ENCODE measurements at places on chromosomes 4 and X. TPM values are rescaled to one million over a fixed set of nuclear protein-coding genes. Genes with fewer than 3 reads are reported as not detected.

DNA sequence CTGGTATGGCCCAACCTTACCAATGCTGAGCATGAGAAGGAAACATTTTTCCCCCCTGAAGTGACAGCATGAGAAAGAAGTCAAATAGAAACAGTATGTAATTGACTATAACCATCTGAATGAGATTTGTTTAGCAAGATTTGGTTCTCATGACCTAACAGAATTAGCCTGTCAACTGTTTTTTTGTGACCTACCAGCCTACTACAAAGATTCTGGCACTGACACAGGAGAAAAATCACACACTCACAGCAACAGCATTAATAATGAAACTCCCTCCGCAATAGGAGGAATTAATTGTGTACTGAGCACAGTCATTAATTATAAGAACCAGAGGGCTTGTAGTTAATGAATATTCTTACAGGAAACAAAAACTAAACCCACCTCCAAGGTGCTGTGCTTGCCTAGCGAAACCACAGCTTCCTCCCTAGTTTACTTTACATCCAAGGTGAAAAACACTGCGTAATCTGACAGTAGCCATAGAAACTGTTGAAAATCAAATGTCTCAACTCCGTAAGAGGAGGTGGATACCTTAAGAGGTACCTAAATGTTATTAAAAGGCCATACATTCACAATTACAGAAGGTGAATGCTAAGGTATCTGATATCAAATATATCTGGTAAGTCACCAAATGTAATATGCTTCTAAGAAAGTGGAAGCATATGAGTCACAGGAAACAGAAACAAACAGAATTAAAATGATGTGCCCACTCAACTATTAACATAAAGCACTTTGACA, 34.9 kb downstream of the MMRN1 start:
- DNase-seq = no peak

DNA sequence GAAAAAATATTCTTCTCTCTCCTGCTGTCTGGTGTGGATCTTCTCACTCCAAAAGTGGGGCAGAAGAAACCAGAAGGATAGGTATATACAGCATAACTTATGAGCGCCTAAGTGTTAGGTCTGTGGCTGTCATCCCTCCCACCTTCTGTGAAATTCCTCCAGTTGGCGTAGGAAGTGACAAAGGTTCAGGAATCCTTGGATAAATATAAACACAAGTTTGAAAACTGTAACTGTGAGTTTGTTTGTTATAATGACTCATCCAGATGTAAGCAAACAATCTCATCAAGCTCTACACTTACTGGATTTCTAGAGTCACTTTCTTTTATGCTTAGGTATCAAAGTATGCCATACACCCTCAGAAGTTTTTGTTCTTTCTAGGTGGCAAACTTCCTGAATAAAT, 405.2 kb downstream of the FAT4 start:
- DNase-seq = no peak

- DNase-seq = no peak
Measured at GRCh38 chr4:3263053-3263875, 14.3 kb downstream of the MSANTD1 start.

GRCh38 chr4:43316813-43317212, 424.3 kb downstream of the GRXCR1 start:
- DNase-seq = no peak

- DNase-seq = no peak
Measured at GRCh38 chr4:87977521-87978278, 2.2 kb downstream of the SPP1 start.

GRCh38 chrX:110132450-110133114, 129.7 kb downstream of the TMEM164 start:
- DNase-seq = no peak

- DNase-seq = no peak
Measured at GRCh38 chrX:45068569-45068968, 132.1 kb downstream of the DIPK2B start.

DNA sequence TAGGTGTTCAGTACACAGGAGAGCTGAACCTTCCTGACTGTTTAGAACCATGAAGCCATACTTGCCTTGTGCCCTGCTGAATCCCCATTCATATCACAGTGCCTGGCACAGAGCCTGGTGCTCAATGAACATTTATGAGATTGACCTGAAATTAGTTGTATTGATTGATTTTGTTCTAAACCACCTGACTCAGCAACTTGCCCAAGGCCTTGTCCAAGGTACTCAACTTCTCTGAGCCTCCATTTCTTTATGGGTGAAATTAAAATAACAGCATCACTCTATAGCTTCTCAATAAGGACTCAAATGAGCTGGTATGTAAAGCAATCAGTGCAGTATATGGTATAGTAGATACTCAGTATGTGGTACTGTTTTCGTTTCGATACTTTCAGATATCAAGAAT, 208.1 kb downstream of the SLC39A8 start:
- DNase-seq = no peak

DNA sequence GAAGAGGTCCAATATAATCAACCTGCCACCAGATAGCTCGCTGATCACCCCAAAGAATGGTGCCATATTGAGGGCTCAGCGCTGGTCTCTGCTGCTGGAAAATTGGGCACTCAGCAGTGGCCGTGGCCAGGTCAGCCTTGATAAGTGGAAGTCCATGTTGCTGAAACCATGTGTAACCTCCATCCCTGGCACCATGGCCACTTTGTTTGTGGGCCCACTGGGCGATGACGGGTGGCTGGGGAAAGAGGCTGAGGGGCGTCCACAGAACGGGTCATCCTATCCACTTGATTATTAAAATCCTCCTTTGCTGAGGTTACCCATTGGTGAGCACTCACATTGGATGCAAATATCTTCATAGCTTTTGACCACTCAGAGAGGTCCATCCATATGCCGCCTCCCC, 7.7 kb downstream of the F8A2 start:
- no peak for DNase-seq

- DNase-seq = no peak
Measured at GRCh38 chr4:64582492-64582891, 173.2 kb upstream of the TECRL start.

DNA sequence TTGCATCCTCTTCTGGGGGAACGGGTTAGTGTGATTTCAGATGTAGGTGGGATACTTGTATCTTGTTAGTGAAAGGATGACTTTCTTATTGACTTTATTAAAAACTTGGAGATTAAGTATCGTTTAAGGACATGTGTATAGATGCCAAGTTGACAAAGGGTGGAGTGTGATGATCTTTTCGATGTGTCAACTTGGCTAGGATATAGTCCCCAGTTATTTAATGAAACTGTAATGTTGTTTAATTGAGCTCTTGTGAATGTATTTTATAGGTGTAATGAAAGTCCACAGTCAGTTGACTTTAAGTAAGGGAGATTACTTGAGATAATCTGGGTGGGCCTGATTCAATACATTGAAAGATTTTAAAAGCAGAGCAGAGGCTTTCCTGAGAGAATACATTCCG, 127.0 kb downstream of the AASDH start:
- no peak for DNase-seq

DNA sequence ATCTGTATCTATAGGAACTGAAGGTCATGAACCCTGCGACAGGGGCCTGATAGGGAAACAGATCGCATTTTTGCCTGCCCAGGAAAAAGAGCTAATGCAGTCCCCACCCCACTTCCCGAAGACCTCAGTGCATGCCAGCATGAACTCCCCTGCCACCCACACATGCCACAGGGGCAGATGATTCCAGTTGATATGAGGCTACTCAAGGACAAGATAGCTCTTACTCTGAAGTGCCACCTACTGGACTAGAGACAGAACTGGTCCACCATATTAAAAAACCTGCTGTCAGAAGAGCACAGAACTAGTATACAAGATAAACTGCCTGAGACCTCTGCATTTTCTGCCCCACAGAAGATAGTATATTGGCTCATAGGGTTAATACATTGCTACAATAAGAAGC, 68.0 kb downstream of the YIPF7 start:
- no peak for DNase-seq

UCHL1 gene
- total RNA-seq = 12.2 TPM

BMX gene
- 2.6 TPM for total RNA-seq

TRO gene
- total RNA-seq = 45.1 TPM

SPON2 gene
- total RNA-seq = 46.1 TPM
